Right lung (tissue), 10 donors: ENCODE measurements at places on chromosomes 3 and 15. TPM values are rescaled to one million over a fixed set of nuclear protein-coding genes. Genes with fewer than 3 reads are reported as not detected.

Gene MYO1E
- 29.3 TPM for polyA plus RNA-seq

Gene ITGA11
- polyA plus RNA-seq: 1.7 TPM

GRCh38 chr3:55842204-55842603 lies 355.1 kb upstream of the WNT5A start:
- no peak for DNase-seq

DNA sequence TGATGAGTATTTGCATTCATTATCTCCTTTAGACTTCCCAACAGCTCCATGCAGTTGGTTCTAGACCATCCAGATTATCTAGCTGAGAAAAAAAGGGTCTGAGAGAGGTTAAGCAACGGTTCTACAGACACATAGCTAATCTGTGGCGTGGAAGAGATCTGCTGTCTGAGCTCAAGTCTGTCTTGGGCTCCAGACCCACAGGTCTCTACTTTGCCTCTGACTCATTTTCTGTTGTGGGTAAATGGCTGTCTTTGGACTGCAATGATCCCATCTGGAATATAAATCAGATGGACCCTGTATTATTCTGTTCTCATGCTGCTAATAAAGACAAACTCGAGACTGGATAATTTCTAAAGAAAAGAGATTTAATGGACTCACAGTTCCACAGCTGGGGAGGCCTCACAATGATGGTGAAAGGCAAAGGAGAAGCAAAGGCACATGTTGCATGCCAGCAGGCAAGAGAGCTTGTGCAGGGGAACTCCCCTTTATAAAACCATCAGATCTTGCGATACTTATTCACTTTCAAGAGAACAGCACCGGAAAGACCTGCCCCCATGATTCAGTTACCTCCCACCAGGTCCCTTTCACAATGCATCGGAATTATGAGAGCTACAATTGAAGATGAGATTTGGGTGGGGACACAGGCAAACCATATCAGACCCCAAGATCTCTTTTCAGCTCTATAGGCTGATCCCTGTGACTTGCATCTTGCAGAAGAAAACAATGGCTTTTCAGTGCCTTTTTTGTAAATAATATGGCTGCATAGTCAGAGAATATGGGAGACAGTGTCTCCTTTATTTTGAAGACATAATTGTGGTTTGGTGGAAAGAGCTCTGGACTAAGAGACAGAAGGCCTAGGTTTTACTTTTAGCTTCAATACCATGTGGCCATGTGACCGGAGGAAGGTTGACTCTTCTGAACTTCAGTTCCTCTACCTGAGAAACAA lies 24.7 kb downstream of the CEMIP start:
- no peak for DNase-seq

DNA sequence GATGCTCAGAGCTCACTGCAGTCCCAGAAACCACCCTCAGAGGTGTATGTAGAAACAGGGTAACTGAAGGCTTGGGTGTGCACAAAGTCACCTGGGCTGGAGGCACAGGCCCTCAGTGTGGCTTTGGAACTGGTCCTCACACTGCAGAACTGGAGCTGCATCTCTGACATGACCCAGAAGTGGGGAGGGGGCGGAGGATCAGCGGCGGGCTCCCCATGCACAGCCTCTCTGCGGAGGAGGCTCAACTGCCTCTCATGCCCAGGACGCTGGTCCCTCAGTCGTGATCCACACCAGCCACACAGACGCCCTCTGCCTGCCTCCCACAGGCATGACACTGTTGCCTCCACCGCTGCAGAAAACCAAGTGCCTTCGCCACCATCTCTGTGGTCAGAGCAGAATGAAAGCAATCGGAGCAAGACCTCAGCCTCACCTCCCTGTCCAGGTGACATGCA lies 73.7 kb downstream of the TM2D3 start:
- no peak for DNase-seq

DNA sequence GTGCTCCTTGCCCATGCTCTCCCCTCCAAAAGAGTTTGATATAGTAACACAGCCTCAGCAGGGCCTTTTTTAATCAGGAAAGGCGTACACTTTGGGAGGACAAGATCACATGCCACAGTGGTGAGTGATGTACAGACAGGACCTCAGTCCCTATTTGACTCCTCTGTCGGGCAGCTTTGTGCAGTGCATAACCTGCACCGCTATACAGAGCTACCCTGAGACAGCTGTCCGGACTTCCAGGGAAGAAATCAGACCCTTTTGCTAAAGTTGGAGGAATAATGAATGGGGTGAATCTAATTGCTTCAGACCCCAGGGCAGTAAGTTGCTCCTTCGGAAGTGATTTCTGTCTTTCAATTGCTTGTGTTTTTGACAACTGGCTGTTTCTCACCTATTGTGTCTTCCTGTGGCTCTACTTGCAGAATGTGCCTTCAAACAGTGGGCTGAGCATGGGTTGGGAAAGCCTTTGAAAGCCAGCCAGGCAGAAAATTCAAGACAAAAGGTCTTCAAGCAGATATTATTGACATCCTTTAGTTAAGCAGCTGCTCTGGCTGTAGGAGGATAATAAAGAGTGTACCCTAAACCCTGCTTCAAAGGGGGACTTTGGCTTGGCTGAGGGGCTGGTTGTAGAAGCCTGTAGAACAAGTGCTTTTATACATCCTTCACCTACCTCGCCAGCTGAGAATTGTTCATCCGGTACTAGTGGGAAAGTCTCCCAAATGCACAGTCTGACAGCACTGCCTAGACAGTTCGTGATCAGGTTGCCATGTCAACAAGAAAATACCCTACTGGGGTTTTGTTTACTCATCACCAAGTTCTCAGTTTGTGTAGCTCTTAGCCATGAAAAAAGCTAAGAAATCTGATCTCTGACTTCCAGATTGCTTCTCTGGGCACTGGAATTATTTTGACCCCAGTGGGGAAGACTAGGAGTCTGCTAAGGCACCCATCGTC lies 35.1 kb downstream of the SNTN start:
- no peak for DNase-seq

Gene HDGFL3
- polyA plus RNA-seq: 80.7 TPM

DNA sequence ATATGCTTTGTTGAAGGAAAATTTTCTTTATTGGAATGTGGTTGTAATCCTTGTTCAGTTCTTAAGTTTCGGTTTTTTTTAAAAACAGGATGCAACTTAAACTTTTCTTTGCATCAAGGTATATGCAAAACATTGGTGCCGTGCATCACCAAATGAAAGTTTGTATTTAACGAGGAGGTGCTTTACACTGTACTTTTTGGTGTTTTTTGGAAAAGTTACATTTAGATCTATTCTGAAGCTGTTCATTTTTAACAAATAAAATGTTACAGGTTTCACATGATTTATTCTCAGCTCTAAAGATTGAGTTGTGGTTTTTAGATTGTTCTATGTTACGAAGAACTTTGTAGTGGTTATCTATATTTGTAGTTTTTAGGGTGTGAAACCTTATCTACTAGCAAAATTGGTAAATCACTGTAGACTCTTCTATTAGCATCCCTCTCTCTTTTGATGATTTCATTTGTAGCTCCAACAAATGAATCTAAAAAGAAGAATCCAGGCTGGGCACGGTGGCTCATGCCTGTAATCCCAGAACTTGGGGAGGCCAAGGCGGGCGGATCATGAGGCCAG lies 7.0 kb upstream of the LRCH3 start:
- DNase-seq: no peak

- DNase-seq: no peak
Measured at GRCh38 chr15:73694419-73694818, 10.2 kb downstream of the CD276 start.

Gene USP50
- 0.57 TPM for polyA plus RNA-seq

Gene CCDC33
- 1.6 TPM for polyA plus RNA-seq

DNA sequence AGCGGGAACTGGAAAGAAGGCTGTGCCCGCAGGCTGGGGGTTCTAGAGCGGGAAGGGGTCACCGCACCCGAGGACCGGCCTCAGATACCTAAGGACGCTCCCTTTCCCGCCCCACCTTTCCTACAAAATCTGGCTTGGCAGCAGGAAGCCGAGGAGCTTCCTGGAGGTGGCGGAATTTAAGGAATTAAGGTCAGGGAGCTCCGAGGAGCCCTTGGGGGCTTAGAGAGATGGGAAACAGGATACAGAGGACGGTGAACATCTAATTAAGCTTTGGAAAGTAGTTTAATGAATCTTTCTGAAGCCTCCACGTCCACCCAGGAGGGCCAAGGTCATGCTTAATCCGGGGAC lies 507 bp upstream of the AP3B2 start:
- DNase-seq: no peak

Gene ANKUB1
- 0.58 TPM for polyA plus RNA-seq

- no peak for DNase-seq
Measured at GRCh38 chr3:171200052-171200749, 173.7 kb upstream of the SLC2A2 start.

Gene NANOGP8
- polyA plus RNA-seq: not detected

DNA sequence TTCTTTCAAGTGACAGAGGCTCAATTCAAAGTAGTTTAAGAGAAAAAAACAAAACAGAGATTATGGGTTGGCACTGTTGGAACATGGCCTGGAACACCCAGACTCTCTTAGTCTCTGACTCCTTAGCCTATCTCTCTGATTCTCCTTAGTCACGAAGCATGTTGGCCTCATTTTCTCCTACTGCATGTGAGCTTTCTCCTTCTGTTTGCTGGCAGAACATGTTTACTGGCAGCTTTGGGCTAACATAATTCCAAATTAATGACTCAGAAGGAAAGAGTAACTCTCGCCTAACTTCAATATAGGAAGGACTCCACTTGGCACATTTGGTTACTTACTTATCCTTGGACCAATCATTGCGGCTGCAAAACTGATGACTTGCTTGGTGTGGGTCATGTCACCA lies 21.7 kb upstream of the CCDC39 start:
- no peak for DNase-seq

DNA sequence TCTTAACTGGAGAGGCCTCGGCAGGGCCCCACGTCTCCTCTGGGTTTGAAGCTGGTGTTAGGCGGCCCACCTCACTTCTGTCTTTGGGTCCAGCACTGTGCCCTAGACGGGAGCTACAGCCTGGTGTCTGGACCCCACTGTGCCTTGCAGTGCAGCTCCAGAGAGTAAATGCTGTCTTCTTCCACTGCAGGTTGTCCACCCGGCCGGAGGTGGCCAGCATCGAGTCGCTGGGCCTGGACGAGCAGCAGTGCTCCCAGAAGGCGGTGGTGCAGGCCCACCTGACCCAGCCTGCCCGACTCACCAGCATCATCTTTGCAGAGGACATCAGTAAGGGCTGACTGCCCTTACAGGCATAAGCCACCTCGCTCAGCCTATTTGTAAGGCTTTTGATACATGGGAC lies 53.1 kb upstream of the TAMM41 start:
- DNase-seq: no peak

Gene PIF1
- 11.0 TPM for polyA plus RNA-seq

Gene ST8SIA2
- polyA plus RNA-seq: 5.6 TPM

DNA sequence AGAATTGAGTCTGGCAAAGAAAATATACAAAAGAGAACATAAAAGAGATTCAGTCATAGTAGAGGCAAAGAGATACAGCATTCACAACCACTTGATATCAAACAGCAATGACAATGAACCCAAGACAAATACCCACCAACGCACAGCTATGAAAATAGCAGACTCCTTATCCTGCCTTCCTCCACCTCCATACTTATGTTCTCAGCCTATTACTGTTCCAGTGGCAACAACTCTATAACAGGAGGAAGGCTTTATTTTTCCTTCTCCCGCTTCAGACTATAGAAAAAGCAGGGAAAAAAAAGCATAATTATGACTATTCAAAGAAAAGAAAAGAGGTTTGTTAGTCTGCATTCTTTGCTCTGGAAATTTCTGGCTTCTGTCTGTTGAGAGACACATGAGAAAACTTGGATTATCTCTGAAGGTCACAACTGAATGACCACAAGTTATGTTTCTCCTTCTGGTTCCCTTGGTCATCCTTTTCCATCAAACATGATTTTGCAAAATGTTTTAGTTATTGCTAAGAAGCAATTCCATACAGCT lies 81.2 kb upstream of the PLXND1 start:
- no peak for DNase-seq

GRCh38 chr3:26099692-26100091 lies 309.8 kb downstream of the OXSM start:
- DNase-seq: no peak

Gene ATP8B4
- 1.7 TPM for polyA plus RNA-seq

DNA sequence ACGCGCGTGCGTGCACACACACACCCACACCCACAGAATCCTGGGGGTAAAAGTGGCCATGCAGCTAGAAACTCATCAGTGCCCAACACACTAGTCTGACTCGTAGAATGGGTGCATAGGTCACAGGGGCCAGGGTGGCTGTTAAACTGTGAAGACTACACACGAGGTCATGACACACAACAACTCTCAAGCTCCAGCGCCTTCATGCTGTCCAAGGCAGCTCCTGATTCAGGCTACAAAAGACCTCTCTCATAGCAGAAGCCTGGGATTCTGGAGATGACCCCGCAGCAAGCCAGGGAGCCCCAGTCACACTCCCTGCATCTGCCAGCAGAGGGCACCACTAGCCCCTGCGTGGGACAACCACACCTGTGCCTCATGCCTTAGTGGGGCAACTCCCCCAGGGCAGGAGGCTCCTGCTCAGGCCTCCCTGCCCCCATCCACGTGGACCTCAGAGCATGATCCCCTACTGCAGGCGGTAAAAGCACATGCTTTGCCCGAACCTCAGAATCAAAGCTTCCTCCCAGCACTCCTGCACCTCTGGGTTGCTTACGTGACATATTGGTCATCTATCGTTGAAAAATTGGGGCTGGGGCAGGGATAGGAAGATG lies 93.1 kb downstream of the LRIG1 start:
- DNase-seq: no peak

DNA sequence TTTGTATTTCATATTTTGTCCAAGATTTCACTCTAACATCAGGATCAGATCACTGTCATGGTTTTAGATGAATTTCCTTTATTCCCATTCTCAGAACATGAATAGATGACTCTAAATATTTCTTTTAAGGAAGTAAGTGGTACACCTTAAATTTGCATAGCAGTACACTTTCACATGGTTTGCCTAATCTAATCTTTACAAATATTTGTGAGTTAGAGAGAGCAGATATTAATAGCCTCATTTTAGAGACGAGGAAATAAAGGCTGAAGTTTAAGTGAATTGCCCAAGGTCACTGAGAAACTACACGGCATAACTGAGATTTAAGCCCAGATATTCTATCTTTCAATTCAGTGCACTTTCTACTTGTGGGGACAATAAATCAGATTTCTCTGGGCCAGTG lies 14.2 kb downstream of the TERC start:
- no peak for DNase-seq

DNA sequence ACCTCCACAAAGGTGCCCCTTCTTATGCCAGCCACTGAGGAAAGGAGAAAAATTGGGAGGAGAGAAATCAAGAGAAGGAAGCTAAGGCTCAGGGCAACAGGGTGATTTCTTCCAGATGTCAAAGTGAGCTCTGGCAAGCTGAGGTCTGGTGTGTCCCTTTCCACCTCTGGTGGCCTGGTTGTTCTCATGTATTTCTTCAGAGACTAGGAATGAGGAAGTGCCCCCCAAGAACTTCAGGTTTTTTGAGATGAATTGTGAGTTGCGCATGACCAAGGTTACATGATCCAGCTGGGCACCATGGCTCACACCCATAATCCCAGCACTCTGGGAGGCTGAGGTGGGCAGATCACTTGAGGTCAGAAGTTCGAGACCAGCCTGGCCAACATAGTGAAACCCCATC lies 5.6 kb downstream of the RAB6B start:
- no peak for DNase-seq

- DNase-seq: no peak
Measured at GRCh38 chr3:12878141-12878574, 36.8 kb upstream of the RPL32 start.

GRCh38 chr3:13372656-13373055 lies 47.5 kb downstream of the NUP210 start:
- DNase-seq: no peak
